ENCODE measurements at places on chromosomes 4 and X.

GRCh38 chr4:181968371-181968770 is 274.8 kb upstream of the TENM3 start:
- DNase-seq: no peak

DNA sequence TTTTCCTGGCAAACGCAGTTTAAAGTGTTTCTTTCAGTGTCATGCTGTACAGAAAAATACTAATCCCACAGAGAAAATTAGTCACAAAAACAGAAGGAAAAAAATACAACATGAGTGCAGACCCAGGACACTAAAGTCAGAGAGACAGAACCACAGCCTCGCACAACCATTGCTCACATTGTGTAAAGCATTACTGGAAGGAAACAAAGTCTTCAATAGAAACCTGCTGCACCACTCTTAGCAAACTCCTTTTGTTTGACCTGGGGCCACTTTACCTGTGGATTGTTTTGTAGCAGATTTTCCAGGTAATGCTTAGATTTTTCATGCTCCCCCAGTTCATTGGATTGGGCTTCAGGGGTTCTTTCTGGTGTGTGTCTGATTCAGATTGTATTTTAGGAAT is 131.8 kb upstream of the TMLHE start:
- DNase-seq: no peak

DNA sequence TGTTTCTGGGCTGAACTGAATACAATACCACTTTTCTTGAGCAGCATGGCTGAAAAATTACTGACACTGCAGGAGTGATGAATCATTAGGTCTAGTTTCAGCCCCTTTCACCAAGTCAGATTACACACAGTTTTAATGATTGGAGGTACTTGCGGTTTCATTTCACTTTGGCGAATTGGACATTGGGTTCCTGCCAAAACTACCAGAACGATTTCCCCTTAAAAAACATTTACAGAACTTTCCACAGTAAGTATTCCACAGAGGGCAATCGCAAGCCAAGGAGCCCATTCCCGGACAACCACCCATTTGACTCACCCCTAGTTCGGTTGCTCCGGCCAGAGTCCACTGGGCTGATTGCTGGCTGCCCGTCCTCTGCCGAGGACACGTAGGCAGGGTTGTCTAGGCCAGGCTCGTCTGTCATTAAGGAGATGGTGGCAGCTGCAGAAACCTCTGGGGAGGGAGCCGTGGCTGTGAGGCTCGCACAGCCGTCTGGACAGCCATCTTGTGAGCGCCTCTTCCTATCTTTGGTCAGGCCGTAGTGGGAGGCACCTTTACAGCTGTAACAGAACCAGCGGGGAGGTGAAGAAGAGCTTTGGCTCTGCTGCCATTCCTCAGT is 83.5 kb downstream of the LNX1 start:
- no peak for DNase-seq

- DNase-seq: no peak
Observed at GRCh38 chrX:38657562-38657961, 96.2 kb downstream of the TSPAN7 start.

DNA sequence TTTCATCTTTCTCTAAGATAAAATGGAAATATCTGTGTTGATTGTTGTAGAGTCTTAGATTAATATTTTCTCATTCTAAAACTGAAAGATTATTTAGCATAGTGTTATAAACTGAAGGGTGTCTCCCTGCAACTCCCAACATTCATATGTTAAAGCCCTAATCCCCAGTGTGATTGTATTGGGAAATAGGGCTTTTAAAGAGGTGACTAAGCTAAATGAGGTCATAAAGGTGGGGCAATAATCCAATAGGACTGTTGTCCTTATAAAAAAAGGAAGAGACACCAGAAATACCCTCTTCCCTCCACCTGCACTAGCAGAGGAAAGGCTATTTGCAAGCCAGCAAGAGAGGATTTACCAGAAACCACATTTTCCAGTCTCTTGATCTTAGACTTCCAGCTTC is 1626.4 kb downstream of the C4orf33 start:
- no peak for DNase-seq

DNA sequence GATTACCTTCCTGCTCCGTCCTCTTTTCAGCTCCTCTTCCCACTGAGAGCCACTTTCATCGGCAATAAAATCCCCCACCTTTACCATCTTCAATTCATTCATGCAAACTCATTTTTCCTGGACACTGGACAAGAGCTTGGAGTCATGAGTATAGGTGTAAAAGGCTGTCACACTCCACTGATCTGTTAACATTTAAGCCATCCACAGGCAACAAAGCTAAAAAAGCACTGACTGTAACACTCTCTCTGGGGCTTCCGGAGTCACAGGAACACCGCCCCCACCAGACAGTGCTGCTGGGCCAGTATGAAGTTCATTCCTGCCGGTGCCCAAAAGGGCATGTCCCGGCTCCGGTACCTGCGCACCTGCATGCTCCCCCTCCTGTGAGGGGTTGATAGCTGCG is 38.5 kb downstream of the MAGEB5 start:
- DNase-seq: no peak

- DNase-seq: no peak
Observed at GRCh38 chrX:99001286-99001685, 1408.8 kb downstream of the PCDH19 start.

- DNase-seq: no peak
Observed at GRCh38 chr4:156837625-156838345, 133.8 kb downstream of the PDGFC start.
